ENCODE measurements at places on chromosomes 1 and 21.

DNA sequence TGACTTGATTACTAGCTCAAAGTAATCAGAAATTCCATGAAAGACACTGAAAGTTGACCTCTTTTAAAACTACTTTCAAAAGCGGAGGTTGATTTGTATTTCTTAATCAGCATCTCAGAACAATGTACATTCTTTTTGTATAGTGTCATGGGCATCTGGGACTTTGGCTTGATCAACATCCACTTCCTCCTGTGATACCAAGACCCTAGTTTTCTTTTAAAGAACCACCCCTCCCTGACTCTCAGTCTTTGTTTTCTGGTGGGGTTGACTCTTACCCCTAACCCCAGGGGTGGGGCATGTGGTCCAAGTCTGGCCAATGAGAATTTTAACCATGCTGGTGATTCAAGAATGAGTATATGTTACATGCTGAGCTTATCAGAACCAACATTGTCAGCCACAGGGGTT, 21.7 kb upstream of the IRF2BP2 start:
- peak; percentile 94 for DNase-seq

GRCh38 chr1:44621841-44622286, 52.4 kb downstream of the TMEM53 start:
- no peak for DNase-seq

- no peak for DNase-seq
Observed at GRCh38 chr1:209835782-209836298, 8.1 kb downstream of the UTP25 start.

- DNase-seq = peak; percentile 74
Observed at GRCh38 chr1:54407404-54408146, 1.4 kb upstream of the SSBP3 start.

GRCh38 chr1:61117283-61117682, 34.9 kb downstream of the NFIA start:
- DNase-seq = no peak

- no peak for DNase-seq
Observed at GRCh38 chr1:87842156-87842555, 513.5 kb downstream of the LMO4 start.

DNA sequence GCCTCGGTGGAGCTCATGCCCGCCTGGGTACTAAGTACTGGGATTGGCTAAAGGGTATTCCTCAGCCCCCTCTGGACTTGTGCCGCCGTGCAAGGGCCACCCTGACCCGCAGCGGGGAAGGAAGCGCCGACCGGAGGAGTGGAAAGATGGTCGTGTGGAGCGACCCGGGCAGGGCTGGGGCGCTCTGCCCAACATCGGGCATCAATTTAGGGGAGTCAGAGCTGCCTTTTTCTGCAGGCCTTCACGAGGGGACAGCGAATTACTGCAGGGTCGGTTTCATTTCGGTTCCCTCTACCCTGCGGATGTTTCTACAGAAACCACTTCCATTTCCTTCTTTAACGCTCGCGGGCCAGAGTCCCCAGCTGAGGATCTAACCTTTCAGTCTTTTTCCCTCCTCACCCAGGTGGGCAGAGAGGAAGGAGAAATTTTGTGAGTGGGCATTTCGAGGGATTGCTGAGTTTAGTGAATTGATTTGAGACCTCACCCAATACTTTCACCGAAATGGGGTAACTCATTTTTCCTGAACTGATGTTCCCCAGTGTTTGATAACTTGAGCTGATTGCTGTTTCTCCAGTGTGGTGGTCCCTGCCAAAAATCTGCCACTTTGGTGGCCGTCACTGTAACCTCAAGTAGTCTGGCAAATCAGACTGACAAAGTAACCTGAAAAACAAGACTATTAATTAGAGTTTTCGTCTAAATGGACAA, 1.1 kb downstream of the TOR1AIP1 start:
- DNase-seq = no peak

GRCh38 chr1:99497690-99498089, 148.2 kb upstream of the PALMD start:
- no peak for DNase-seq

DNA sequence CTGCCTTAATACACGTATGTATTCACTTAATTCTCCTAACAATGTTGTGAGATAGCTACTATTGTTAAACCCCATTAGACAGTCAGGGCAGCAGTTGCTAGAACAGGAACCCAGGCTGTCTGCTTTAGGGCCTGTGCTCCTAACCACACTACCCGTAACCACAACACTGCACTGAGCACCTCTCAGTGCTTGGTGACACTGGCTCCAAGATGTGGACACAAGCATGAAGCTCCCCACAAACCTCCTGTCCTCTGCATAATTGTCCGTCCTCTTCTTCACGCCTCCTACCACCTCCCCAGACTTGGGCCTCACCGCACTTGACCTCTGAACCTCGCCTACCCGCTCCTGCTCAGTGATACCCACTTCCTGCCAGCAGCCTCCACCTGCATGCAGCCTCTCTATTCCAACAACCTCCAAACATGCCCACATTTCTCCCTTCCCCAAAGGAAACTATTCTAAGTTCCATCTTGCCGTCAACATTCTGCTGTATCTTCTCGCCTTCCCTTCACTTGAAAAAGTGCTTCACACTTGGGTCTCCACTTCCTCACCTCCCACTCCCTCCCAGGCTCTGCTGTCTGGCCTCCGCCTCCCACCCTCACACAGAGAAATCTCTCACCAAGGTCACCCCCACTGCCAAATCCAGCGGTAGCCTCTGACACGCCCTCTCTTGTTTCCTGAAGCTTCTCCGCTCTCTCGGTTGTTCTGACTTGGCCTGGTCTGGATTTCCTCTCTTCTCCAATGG, 14.6 kb upstream of the AHDC1 start:
- no peak for DNase-seq

DNA sequence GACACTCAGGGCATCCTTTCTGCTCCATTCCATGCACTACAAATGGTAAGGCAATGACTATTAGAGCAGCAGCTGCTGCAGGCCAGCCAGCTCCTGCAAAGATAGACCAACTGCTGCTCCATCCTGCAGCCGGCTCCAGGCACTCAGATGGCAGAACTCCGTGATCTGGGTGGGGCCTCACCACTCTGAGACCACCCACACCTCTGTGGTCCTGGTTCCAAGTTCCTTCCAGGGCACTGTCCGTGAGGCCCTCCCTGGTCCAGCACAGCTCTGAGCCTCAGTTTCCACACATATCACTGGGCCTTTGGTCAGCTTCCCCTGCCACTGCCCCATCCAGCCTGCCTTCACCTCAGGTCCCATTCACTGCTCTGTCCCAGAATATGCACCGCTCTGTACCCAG, 114.7 kb downstream of the DMRTB1 start:
- DNase-seq = no peak

DNA sequence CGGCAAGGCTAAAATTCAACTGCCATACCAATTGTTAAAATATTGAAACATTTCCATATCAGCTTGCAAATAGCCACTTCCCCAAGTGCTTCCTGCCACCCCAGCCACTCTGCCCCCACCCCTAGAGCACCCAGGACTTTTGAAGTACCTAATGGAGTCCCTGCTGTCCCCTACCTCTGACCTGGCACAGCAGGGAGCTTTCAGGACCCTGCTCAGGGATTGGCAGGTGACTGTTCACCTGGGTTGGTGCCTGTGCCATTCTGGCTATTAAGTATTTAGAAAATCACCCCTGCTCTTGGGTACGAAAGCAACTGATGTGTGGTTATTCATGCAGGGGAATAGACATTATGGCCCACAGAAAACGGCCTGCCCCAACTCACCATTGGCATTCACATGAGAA, 9.1 kb upstream of the HPCAL4 start:
- no peak for DNase-seq

- peak; percentile 28 for DNase-seq
Observed at GRCh38 chr21:41817228-41817627, 50.4 kb upstream of the RIPK4 start.
